ENCODE measurements at places on chromosomes 3 and 15. TPM values are rescaled to one million over a fixed set of nuclear protein-coding genes. Genes with fewer than 3 reads are reported as not detected.

DNA sequence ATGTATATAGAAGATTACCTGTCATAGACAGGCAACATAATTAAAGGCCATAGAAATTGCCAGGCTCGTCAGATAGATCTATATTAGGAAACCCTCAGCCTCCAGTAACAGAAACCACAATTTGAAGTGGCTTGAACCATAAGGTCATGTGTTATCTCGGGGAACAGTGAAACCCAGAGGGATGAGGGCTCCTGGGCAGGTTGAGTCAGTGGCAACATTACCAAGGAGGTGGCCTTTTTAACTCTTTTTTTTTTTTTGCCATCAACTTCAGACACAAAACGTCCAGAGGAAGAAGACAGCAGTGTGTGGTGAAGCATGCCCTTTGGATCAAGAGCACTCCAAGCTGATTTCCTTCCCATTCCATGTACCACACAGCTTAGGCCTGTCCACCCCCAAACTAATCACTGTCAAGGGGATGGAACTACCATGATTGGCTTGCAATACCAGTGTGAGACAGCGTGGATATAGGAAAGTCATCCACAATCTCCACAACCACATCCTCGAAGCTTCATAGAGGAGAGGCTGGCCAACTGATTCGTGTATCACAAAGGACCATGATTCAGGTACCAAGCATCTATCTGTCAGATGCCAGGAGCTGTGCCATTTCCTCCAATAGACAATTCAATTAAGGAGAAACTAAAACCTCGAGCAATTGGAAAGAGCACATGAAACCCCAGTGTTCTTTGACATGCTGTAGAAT lies 999 bp upstream of the KIF7 start:
- no peak for DNase-seq

DNA sequence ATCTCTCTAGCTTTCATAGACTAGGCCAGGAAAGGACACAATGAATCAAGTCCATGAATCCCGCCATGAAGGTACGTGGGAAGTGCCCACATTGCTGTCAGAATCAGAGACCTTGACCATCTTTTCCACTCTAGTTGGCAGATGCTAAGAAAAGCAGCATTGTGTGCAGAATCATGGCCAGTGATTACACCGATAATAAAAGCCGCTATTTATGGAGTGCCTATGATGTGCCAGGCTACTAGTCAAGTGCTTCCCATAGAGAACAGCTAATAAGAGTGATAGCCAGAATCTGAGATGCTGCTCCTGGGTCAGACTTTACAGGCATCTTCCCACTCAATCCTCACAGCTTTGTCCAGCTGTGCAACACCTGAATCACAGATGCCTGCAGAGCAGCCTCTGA lies 13.2 kb upstream of the RPL32 start:
- no peak for DNase-seq

DNA sequence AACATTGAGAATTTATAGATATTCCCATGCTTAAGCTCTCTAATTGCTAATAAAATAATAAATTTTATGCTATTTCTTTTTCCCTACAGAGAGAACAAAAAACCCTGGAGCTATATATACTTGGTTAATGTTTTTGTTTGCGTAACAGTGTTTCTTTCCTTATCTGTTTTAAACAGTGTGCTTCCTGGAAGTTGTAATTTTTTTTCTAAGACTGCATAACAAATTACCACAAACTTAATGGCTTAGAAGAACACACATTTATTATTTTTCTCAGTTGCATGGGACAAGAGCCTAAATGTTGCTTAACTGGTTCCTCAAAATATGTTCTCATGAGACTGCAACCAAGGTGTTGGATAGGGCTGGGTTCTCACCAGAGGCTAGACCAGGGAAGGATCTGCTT lies 49.7 kb upstream of the DPH6 start:
- DNase-seq, result no peak

SKIC8 gene
- total RNA-seq, result 43.8 TPM

DNA sequence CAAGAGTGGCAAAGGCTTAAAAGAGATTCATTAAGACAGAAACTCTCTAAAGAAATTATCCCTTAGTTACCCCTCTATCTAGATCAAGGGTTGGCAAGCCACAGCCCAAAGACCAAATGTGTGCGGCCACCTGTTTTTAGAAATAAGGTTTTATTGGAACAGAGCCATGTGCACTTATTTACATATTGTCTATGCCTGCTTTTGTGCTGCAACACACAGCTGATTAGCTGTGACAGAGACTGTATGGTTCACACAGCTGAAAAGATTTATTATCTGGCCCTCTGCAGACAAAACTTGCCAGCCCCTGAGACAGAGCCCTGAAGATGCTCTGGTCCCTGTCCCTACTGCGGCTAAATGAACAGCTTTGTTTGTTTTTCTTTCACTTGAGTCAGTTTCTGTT lies 88.1 kb downstream of the ADAMTS9 start:
- no peak for DNase-seq

DNA sequence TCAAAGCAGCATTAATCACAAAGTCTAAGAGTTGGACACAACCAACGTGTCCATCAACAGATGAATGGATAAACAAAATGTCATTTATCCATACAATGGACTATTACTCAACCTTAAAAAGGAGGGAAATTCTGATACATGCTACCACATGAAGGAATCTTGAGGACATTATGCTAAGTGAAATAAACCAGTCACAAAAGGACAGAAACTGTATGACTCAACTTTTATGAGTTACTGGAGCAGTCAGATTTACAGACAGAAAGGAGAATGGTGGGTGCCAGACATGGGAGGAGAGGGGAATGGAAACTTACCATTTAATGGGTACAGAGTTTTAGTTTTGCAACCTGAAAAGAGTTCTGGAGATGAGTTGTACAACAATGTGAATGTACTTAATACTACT lies 43.0 kb upstream of the SEC13 start:
- DNase-seq, result no peak

CYP1A2 gene
- not detected for total RNA-seq

- DNase-seq, result no peak
Measured at GRCh38 chr15:73573572-73573971, 59.6 kb downstream of the NPTN start.

Data from H9 (cell line).